Peyer's patch (tissue), 4 donors: ENCODE measurements at places on chromosomes 2 and 18. TPM values are rescaled to one million over a fixed set of nuclear protein-coding genes. Genes with fewer than 3 reads are reported as not detected.
A peak's percentile ranks its signal among the peaks of the same experiment; 100 is the strongest.

The GCA gene
- 23.9 TPM for total RNA-seq

The SAG gene
- not detected for total RNA-seq

The BOLL gene
- not detected for total RNA-seq

The ADCYAP1 gene
- total RNA-seq = not detected

The DSG4 gene
- total RNA-seq = 0.38 TPM

The SIX3 gene
- not detected for total RNA-seq

The RBBP8 gene
- 54.7 TPM for total RNA-seq

The SRD5A2 gene
- total RNA-seq = not detected

- DNase-seq = no peak
Measured at GRCh38 chr2:152694161-152694661, 23.1 kb downstream of the PRPF40A start.

- no peak for DNase-seq
Measured at GRCh38 chr2:9093324-9093723, 89.8 kb upstream of the MBOAT2 start.

DNA sequence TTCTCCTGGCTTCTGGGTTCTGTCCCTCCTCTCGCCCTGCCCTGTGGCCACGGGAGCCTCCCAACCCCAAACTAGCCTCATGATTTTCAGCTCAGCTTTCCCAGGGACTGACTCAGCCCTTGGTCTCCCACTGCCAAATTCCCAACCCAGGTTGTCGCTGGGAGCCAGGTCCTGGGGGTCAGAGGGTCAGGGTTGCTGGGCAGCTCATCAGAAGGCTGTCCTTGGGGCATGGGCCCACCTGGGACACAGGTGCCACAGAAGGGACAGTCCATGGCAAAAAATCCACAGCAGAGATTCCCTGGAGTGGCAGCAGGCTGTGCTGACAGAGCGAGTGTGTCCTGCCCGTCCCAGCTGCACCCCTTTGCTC is 180.4 kb downstream of the TWIST2 start:
- DNase-seq = no peak

- DNase-seq = no peak
Measured at GRCh38 chr2:171469176-171469575, 35.1 kb downstream of the DCAF17 start.

GRCh38 chr2:232532419-232532818 is 6.5 kb downstream of the CHRND start:
- DNase-seq = no peak

DNA sequence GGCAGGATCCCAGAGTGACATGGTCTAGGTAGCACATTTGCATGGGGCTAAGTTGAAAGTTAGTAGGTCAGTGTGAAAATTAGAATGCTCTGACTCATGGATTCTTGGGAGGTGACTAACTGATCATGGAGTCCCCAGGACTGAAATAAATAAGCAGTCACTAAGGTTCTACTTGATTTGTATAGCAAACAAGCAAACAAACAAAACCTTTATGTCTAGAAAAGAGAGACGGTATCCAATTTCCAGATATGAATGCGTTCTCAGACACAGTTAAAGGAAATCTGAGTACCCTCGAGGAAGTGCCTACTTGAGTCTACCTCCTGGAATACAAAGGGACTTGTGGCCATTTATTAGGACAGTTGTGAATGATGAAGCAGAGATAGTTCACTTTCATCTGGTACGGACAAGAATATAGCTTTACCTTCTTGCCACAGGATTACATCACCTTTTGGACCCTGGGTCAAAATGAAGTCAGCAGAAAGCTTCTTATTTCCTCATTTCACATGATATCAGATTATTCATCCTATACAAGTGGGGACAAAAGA is 54.3 kb upstream of the AGPS start:
- no peak for DNase-seq

DNA sequence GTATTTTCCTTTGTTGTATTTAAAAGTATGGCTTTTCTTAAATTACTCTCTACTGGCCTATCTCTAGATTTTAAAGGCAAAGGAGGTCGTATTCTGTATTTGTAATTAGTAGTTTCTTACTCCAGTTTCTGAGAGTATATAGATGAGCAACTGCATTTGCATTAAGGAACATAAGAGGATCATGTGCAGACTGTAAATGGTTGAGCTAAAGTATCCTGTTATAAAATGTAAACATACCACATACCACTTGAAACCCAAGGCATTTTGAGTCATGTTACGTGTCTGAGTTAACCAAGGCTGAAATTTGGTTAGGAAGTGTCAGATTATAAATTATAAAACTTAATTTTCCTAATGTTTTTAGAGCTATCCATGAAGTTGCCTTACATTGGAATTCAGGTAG is 76.3 kb downstream of the GPD2 start:
- DNase-seq = no peak

- peak; percentile 74 for DNase-seq
Measured at GRCh38 chr2:85413592-85414420, 3.6 kb upstream of the CAPG start.

DNA sequence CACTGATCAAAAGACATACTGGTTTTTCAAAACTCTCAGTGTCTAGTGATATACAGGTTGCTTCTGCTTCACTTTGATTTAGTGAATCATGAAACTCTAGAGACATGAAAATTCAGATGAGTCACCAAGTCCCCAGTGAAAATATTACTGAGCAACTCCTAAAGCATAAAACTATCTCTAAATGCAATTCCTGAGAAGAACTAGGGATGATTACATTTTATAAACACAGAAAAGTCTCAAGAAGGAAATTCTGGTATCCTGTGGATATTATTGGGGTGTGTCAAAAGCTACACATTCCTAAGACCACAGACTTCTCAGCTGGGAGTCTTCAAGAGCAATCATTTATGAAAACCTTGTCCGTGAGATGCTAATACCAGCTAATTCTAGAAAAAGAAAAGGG is 9.7 kb downstream of the LRRTM4 start:
- DNase-seq = no peak

- DNase-seq = no peak
Measured at GRCh38 chr2:69554568-69554967, 89.0 kb downstream of the AAK1 start.

- no peak for DNase-seq
Measured at GRCh38 chr2:183950673-183951072, 647.7 kb upstream of the ZNF804A start.

GRCh38 chr2:203126996-203127395 is 111.8 kb upstream of the CYP20A1 start:
- no peak for DNase-seq

DNA sequence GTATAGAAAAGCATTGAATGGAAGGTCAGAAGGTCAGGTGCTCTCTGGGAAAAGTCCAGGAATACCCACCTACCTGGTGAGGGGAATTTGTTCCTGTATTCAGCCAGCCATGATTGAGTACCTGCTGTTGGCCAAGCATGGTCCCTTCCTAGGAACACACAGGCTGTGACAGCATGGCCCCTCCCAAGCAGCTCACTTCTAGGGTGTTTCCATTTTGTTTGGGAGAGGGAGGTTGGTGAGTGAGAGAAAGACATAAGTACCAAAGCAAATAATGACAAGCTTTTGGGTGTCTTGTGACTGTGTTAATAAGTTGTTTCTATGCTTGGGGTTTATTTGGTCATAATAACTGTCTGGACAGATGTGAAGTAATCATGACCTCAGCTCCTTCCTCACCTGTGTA is 46.3 kb downstream of the CABLES1 start:
- DNase-seq = no peak

DNA sequence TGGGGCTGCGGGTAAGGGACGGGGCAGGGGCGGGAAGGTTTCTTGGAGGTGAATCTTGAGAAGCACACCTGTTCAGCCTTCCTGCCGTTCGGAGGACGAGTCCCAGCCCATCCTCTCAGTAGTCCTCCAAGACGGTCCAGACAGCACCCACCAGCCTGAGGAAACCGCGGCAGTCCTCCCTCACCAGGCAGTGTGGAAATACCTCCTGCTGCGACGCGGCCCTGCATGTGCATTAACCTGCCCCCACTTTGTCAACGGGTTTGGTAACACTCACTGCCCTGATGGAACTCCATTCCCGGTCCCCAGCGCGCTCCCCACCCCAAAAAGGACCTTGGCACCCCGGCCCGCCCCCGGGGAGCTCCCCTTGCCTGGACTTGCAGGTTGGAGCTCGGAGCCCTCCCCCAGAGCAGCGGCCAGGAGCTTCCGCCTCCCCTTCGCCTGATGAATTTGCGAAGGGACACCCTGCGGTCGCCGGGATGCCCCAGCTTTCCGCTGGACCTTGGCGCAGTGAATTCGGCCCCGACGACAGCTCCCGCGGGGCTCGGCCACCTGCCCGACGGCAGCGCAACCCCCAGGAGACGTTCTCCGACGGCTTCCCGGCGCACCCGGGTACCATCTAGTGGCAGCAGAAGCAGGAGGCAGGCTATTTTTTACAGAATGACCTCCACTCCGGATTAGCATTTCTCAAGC is 31.5 kb downstream of the ACVR1C start:
- peak; percentile 41 for DNase-seq

GRCh38 chr2:124327303-124327702 is 302.2 kb downstream of the CNTNAP5 start:
- no peak for DNase-seq

- DNase-seq = no peak
Measured at GRCh38 chr2:102296449-102296848, 14.9 kb upstream of the IL1RL1 start.

DNA sequence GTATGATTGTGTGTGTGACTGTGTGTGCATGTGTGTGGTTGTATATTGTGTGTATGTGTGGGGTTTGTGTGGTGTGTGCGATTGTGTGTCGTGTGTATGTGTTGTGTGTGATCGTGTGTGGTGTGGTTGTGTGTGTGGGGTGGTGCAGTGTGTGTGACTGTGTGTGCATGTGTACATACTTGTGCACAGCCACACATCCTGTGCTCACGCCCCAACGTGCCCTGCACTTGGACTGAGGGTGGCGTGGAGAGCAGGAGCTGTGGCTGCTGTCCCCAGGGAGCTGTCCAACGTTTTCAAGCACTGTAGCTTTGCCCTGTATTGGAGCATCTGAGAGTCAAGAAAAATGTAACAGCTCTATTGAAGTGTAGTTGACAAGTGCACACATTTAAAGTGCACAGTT is 243.2 kb upstream of the HDAC4 start:
- DNase-seq = no peak

- no peak for DNase-seq
Measured at GRCh38 chr18:49487711-49488310, 777 bp upstream of the C18orf32 start.

DNA sequence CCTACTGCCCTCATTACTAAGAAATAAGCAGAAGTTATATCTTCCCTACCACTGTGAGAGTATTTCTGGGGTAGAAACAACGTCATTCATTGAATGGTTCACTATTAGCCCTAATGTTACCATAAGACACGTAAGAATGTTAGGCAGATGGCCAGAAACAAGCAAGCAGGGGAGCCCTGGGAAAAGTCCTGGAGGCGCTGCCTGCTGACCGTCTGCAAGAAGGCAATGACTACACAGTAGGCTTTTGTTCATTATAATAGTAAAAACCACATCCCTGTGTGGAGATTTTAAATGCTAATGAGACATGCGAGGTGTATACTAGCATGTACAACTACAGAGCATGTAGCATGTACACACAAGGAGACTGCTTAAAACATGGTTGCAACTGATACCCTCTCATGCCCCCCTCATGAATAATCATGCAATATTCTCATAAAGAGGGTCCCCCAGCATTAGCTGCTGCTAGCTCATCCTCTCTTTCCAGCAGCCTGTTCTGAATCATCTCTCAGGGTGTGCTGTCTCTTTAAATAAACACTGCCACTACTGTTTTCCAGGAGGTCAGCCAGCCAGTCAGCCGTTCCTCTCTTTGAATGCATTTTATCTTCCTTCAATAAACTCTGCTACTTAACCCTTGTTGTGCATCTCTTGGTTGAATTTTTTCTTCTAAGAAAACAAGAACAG is 23.6 kb downstream of the SUCLG1 start:
- DNase-seq = no peak

GRCh38 chr2:10410001-10410822 is 37.9 kb downstream of the ODC1 start:
- DNase-seq = peak; percentile 49

GRCh38 chr18:9828506-9829396 is 57.0 kb upstream of the TXNDC2 start:
- no peak for DNase-seq

DNA sequence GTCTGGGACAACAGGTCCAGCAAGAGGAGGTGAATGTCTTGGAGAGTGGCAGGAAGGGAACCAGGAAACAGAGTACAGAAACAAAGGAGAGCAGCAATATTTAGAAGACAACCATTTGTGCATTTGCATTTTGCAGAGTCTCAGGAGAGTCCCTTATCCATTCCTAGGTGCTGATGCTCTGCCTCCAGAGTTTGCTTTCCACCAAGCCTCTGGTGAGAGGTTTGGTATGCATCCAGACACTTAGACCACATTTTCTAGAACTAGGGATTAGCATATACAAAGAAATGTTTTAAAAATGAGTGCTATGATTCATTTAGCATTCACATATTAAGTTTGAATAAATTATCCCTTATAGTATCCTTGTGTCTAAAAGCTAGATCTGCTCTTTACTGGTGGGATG is 18.5 kb upstream of the LRATD1 start:
- DNase-seq = no peak

DNA sequence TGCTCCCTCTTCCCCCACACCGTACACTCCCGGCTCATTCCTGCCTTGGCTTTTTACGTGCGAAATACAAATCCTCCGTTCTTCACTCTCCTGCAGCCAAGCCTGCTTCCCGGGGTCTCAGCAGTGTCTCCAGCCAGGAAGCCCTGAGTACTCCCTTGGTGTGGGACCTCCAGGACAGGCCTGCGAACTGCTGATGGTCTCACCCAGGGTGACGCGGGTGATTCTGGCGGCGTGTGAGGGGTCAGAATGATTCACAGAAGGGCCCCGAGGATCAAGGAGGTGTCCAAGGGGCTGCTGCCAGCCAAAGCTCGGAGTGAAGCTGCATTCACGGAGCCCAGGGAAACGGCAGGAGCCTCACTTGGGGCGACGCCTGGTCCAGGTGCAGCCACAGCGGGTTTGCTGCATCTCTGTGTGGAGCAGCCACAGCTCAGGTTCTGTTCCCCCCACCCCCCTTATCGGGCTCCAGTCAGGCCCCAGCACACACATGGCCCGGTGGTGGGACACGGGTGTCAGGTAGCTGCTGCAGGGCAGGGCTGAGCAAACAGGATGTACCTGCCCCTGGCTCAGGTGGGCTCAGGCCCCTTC is 337.7 kb upstream of the MYT1L start:
- no peak for DNase-seq

DNA sequence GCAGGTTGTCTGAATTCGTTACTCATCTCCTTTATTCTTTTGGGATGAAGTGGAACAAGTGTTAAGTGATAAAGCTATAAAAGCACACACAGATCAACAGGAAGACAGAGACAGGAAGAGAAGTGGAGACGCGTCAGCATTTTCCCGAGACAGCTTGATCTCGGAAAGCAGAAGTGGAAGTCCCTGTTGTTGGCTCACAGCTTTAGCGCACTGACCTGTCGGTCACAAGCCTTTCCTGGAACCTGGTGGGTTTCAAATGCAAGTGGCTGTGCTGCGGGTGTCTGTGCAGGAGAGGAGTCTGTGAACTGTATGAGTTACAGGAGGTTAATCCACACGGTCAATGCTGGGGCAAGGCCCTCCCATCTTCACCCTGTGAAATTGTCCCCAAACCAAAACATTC is 116.6 kb upstream of the PELI1 start:
- no peak for DNase-seq

- DNase-seq = no peak
Measured at GRCh38 chr2:41337956-41338355, 709.9 kb upstream of the PKDCC start.

- no peak for DNase-seq
Measured at GRCh38 chr2:233262562-233262961, 11.1 kb downstream of the ATG16L1 start.
